Suprapubic skin (tissue), 4 donors: ENCODE measurements at places on chromosomes 12 and 14.

- DNase-seq, result no peak
Observed at GRCh38 chr14:104150136-104151025, 12.0 kb downstream of the KIF26A start.

DNA sequence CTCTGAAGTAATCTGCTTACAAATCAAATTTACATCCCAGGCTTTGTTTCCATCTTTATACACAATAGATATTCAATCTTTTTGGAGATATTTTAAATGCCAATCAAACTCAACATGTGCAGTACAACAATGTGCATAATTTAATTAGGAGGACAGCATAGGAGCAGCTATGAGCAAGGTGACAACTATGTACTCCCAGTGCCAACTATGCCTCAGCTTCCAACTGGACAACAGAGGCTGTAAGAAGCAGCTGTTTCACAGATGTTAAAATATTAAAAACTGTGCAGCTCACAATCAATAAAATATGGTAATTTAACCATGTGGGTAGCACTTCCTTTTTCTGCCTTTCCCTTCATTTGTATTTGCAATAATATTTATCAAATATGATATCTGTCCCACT is 99.9 kb downstream of the ST8SIA1 start:
- DNase-seq, result no peak

DNA sequence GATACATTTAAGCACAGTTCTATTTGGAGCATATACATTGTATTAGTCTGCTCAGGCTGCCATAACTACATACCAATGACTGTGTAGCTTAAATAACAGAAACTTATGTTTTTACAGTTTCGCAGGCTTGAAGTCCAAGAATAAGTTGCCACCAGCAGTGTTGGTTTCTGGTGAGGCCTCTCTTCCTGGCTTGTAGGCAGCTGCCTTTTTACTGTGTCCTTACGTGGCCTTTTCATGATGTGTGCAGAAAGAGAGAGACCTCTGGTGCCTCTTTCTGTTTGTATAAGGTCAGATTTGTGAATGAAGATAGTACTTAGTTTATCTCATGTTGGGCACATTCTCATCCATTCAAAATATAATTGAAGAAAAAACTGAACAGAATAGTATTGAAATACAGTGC is 636.6 kb downstream of the FLRT2 start:
- no peak for DNase-seq

- no peak for DNase-seq
Observed at GRCh38 chr12:28316049-28316448, 125.8 kb downstream of the CCDC91 start.

DNA sequence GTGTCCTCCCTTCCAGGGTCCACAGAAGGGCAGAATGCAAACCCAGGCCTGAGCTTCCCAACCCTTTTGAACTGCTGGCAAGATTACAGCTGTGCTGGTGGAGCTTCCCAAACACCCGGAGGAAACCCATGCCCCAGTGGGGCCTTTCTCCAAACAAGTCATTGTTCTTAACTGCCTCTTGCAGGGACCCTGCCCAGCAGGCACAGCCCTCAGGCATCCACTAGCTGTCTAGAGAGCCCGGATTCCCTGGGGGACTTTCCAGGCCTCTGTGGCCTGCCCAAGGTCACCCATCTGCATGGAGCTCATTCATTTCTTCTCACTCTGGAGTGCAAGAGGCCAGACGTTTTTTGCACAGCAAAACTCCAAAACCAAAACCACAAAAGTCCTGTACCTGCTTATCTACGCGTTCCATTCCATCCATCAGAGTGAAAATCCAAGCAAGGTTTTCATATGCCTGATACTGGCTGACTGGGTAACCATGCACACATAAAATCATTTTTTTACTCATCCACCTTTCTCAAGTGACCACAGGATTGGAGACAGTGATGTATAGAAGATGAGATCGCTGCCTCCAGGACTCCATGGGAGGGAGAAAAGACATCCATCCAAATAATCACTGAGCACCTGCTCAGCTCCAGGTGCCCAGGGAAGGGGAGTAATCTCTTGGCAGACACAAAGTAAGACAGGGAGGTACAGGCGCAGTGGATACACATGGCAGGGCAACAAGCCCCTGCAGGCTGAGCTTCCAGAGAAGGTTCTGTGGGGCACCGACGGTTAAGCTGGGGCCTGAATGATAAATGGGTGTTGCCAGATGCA is 17.2 kb upstream of the BDKRB2 start:
- DNase-seq, result no peak

- peak; percentile 54 for DNase-seq
Observed at GRCh38 chr12:123943816-123944215, 28.8 kb downstream of the CCDC92 start.

DNA sequence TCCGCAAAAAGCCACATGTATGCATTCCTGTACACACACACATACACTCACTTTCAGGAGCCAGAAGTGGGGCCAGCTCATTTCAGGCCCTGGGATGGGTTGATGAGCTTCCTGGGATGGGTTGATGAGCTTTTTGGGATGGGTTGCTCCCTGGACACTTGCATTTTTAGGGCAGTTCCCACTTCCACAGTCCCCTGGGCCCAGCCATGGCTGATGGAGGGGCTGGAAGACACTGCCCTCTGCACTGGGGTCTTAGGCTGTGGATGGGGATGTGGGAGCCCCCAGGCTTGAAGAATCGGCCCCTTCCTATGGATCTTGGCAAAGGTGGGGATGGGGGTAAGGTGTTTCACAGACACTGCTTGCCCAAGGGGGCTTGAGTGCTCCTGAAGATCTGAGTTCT is 12.7 kb downstream of the ACVRL1 start:
- DNase-seq, result no peak

DNA sequence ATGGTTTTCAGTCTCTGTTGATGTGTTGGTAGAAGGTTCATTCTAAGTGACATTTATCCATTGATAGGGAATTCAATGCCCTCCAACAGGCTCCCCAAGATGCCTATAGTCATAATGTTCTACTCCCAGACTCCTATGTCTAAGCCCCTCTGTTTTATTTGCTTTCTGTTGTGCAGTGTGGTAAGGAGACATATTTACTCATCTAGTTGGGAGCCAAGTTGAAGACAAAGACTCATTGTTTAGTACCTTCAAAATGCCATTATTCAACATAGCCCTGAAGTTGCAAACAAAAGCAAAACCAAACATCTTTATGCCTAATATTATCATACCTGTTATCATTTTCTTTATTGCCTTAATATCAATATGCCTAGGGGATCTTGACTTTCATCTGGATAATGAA is 302.1 kb downstream of the RMST start:
- DNase-seq, result no peak

GRCh38 chr12:124938587-124938986 is 24.1 kb upstream of the UBC start:
- no peak for DNase-seq

- DNase-seq, result no peak
Observed at GRCh38 chr12:46795988-46796387, 29.8 kb downstream of the SLC38A4 start.

DNA sequence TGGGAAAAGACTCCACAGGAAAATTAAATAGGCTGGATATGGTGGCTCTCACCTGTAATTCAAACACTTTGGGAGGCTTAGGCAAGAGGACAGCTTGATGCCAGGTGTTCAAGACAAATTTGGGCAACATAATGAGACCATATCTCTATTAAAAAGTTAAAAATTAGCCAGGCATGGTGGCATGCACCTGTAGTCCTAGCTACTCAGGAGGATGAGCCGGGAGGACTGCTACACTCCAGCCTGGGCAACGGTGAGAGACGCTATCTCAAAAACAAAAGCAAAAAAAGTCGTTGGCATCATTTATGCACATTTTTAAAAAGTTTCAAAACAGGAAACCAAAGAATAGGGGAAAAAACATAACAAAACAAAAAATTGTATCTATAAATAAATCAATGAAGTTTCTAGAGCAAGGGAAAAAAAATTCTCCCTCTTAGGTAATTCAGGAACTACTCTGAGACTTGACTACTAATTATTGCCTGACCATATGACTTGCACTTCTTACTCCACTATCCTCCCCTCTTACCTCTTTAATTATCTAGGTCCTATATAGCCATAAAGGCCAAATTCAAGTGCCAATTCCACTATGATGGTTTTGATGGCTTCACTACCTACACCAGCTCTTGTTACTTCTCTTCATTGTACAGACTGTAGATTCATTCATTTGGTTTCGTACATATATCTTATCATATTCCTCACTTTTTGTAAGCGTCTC is 1.6 kb downstream of the METTL3 start:
- no peak for DNase-seq

DNA sequence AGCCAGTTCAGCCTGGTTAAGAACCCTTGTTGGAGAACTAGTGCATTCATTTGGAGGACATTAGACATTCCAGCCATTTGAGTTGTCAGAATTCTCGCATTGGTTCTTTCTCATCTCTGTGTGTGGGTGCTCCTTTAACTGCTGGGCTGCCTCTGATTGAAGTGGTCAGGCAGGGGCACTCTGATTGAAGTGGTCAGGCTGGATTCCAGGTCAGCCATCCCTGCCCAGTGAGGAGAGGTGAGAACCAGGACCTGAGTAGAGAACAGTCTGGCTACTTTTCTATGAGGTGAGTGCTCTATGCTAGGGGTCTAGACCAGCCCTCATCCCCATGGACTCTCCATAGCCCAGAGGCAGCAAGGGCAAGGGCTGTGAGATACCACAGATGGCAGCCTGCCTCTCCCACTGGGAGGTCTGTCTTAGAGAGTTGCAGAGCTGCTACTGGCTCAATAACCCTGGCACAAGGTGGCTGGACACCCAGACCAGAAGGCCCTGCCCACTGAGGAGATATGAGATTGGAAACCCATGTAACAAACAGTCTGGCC is 691.6 kb downstream of the TMTC2 start:
- no peak for DNase-seq

DNA sequence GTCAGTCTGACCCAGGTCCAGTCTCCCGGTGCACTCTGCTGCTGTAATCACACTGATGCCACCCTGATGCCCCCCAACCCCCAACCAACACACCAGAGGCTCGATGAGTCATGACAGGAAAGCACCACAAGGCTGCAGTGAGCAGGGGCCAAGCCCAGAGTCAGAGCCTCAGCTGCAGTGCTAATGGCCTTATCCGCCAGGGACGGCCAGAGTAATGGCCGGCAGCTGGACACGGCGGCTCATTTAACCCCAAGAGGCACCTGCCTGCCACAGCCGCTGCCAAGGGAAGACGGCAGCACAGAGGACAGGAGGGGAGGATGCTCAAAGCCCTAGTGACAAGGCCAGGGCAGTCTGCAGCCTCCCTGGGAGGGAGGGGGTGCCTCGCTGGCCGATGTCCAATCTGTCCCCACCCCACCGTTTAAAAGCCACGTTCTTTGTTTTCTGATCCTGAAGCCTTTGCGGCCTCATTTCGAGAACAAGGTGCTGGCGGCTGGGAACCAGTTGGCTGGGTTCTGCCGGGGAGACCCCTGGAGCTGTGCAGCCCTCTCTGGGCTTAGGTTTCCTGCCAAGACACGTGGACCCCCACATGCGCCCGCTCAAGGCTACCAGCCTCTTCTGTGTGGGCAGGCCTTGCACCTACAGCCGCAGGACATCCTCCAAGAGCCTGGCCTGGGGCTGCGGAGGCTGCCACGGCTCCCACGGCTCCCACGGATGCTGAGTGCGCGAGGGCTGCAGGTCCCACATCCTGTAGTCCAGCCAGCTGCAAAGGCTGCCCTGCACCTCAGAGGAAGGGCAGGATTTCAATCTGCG is 13.1 kb downstream of the CCDC85C start:
- no peak for DNase-seq

- no peak for DNase-seq
Observed at GRCh38 chr14:23557521-23557920, 1.4 kb downstream of the THTPA start.

DNA sequence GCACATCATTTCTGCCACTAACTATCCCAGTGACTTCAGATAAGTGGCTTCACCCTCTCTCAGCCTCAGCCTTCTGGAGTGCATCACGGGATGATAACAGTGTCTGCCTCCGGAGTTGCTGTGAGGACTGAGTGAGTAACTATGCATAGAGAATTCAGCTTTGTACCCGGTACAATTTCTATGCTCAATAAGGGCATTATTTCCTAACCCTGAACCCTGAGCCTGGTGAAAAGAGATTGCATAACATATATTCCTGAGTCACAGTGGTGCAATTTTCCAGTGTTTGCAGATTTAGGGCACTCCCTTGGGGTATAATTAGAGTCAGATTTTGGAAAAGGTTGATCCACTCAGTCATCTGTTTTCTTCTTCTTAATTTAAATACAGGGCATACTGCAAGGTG is 181.1 kb downstream of the PTPN11 start:
- DNase-seq, result no peak

DNA sequence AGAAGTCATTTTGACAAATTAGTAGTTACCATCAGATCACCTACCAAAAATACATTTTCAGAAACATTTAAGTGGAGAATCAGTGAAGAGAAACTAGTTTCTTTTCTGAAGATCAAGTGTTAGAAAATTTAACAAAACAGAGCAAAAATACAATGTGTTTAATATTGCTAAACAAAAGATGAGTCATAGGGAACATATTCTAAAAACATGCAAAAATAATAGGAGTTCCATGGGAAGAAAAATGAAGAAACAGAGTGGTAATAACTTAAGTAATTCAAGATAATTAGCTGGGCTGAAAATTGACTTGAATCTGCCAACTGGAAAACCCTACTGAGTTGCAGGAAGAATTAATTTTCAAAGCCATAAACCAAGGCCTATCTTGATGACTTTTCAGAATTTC is 111.5 kb upstream of the KITLG start:
- DNase-seq, result no peak

DNA sequence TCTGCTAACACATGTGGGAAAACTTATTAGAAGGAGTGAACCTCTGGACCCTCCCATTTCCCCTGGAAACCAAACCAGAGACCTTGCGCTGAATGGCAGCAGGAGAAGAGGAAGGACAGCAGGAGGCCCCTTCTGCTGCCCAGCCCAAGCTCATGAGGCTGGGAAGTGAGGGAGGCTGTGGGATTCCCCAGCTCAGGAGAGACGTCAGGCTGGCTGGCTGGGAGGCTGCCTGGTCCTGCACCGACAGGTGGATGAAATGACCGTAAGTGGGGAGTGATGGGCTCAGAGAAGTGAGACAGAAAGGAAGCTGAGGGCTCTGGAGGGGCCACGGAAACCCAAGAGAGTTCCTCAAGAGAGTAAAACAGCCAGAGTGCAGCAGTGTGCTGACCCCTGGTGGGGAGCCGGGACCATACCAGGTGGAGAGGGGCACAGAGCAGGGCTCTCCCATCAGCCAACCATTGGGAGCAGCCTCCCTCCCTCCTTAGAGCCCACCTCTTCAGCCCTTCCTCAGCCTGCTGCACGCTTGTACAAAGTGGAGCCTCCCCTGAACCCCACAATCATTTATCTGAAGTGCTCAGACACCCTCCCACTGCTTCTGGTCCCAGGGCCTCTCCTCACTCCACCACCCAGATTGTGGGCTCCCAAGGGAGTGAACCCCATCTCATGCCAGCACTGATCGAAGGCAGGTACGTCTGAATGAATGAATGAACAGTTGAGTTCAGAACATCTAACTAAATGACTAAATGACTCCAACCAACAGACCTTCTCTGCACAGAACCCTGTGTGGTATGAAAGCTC is 14.0 kb downstream of the TAMALIN start:
- peak; percentile 74 for DNase-seq

GRCh38 chr14:90088176-90088575 is 26.4 kb downstream of the KCNK13 start:
- no peak for DNase-seq
